ENCODE measurements at places on chromosomes 13 and 19.

- no peak for DNase-seq
Observed at GRCh38 chr19:2618611-2619010, 83.9 kb downstream of the GNG7 start.

- DNase-seq, result no peak
Observed at GRCh38 chr19:49678985-49679770, 2.1 kb downstream of the PRMT1 start.

DNA sequence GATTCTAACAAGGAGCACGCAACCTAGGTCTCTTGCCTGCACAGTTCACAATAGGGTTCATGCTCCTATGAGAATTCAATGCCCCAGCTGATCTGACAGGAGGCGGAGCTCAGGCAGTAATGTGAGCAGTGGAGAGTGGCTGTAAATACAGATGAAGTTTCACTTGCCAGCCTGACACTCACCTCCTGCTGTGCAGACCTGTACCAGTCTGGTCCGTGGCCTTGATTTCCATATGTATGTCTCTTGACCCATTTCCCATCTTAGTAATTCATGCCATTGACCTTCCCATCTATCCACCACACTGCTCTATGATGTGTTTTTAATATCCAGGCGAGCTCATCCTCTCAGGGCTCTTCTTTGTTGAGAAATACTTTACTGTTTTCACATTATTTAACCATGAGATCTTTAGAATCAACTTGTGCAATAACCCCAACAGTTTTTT lies 95.2 kb downstream of the LRCH1 start:
- no peak for DNase-seq

- DNase-seq, result no peak
Observed at GRCh38 chr13:64413529-64413928, 2816.6 kb downstream of the PCDH9 start.

DNA sequence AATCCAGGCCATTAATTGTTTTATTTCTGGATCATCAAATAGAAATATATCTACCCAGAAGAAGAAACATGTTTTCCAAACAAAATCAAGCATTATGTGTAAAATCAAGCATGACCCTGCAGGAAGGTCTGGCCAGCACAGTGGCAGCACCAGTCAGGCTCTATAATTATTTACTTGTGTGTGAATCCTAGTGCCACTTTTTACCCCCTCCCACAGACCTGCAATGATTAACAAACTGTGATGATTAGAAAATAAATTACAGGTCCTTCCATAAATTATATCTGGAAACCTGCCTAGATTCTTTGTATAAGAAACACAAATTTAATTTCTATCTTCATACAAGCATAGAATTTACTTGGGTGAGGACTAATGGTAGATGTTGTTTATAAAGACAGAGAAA lies 186.1 kb downstream of the GPC6 start:
- DNase-seq, result peak; percentile 38

GRCh38 chr13:64332048-64332447 lies 2898.1 kb downstream of the PCDH9 start:
- peak; percentile 2 for DNase-seq

DNA sequence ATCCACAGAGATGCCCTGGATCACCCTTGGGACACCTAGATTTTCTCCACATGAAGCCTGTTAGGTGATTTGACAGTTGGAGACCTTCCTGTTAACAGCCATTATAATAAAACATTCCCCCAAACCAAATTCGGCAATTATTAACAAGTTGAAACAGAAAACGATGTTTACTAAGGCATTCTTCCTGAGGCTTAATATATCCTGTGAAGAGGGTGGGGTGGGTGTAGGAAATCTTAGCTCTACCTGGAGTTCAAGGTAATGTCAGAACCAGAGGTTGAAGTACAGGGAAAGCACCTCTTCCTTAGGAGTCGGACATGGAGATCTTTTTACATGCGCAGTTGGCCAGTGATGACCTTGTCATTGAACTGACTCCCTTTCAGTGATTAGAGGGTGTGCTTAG lies 143.0 kb downstream of the FGF9 start:
- DNase-seq, result no peak

DNA sequence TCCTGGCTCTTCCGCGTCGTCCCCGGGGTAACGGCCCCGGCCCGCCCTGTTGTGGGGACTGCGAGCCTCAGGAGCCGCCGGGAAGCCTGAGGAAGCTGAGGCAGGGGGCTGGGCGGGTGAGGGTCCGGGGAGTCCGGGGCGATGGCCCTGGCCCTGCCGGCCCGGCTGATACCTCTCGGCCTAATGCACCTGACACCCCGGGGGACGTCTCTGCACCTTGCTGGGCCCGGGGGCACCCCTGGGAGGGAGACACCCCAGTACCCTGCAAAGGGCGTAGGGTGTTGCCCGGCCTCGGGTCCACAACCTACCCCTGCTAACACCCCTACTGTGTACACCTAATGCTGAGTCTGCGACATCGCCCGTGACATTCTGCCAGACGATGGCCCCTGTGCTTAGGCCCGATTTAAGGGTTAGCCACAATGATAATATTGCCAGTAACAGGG lies 410 bp downstream of the PIN1 start:
- DNase-seq, result no peak

- no peak for DNase-seq
Observed at GRCh38 chr13:30880151-30880855, 25.8 kb upstream of the MEDAG start.

GRCh38 chr13:40994581-40995230 lies 24.4 kb downstream of the ELF1 start:
- no peak for DNase-seq

- DNase-seq, result no peak
Observed at GRCh38 chr13:48591889-48592687, 59.2 kb upstream of the RCBTB2 start.

- no peak for DNase-seq
Observed at GRCh38 chr19:1610579-1610978, 5.3 kb upstream of the UQCR11 start.

GRCh38 chr19:30065680-30066606 lies 123.9 kb downstream of the URI1 start:
- DNase-seq, result no peak

DNA sequence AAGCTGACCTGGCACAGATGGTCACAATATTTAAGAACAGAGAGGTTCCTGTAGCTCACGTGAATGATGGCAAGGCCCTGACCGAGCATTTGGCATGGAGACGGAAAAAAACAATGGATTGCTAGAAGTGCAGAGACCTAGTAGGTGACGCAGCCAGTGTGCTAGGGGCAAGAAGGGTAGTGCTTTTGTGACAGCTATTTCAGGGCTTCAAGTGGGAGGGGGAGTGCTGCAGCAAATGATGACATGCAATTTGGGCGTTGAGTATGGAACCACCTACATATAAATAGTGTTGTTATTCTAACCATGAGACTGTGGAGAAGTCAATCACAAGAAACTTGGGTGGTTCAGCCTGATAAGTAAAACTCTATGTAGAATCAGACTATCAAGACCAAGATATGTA lies 65.7 kb upstream of the IL17D start:
- no peak for DNase-seq

DNA sequence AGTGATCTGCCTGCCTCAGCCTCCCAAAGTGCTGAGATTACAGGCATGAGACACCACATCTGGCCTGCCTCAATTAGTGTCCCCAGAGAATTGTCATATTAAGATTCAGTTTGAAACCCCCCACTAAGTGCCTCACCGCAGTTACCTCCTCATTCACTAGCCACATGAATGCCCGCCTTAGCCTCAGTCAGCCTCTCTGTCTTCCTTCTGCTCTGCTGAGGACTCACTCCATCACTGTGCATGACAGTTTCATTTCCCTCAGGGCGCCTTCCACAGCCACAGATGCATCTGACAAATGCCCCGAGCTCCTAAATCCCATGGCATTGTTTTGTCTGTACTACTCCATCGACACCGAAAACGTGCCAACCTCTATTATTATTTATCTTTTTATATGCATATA lies 23.3 kb downstream of the MIPEP start:
- no peak for DNase-seq

- DNase-seq, result no peak
Observed at GRCh38 chr19:36049080-36049698, 4.9 kb downstream of the THAP8 start.

- no peak for DNase-seq
Observed at GRCh38 chr19:37963190-37963936, 56.4 kb downstream of the SIPA1L3 start.

DNA sequence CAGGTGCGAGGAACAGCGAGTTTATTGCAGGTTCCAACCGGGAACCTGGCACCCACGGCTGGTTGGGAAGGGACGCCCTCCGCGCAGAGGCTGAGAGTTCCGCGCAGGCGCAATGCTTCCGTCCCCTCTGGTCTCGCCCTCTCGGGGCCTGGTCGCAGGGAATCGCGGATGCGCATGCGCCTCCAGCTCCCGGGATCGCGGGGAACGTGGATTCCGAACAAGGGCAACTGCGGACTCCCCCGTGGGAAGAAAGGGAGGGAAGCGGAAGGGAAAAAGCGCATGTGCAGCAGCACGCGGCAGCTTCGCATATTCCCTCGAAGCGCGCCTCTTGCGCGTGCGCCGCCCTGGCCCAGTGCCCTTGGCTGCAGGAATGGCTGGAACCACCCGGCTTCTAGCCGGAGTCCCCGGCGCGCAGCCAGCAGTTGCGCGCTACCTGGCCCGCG lies 1.1 kb downstream of the TSSK6 start:
- DNase-seq, result no peak
